Activated T-helper 1 cell treated with anti-CD3 and anti-CD28 coated beads, Interleukin-12 subunit alpha, Interleukin-12 subunit beta, Interleukin-2, Interleukin-4 antibody, amounts not matched to agents 30 ng/mL and 10 ng/mL and 1 ng/mL, durations not matched to agents 14 hours and 24 hours and 36 hours (primary cell): ENCODE measurements at places on chromosomes 1 and 21. TPM values are rescaled to one million over a fixed set of nuclear protein-coding genes. Genes with fewer than 3 reads are reported as not detected.

- peaks cover 32% of the 10 kb centered on the region for H3K4me1 ChIP-seq
- no peak overlapping the region for H3K4me3 ChIP-seq
- no peak for DNase-seq
- peaks cover 41% of the 10 kb centered on the region for H3K36me3 ChIP-seq
- H3K27me3 ChIP-seq = no peaks in the 10 kb centered on the region
- no peak overlapping the region for H3K27ac ChIP-seq
Measured at GRCh38 chr1:32332290-32333079, 3.5 kb downstream of the MARCKSL1 start.

- H3K27me3 ChIP-seq = no peaks in the 10 kb centered on the region
- no peaks in the 10 kb centered on the region for H3K36me3 ChIP-seq
- H3K4me1 ChIP-seq = no peaks in the 10 kb centered on the region
- no peak for DNase-seq
- no peak overlapping the region for H3K4me3 ChIP-seq
- no peak overlapping the region for H3K27ac ChIP-seq
Measured at GRCh38 chr1:157517016-157517415, 35.3 kb downstream of the FCRL5 start.

- H3K27ac ChIP-seq = no peak overlapping the region
- no peaks in the 10 kb centered on the region for H3K27me3 ChIP-seq
- no peaks in the 10 kb centered on the region for H3K4me1 ChIP-seq
- no peaks in the 10 kb centered on the region for H3K36me3 ChIP-seq
- no peak for DNase-seq
Measured at GRCh38 chr21:46125846-46126301, 28.0 kb downstream of the COL6A2 start.

FHL3 gene
- total RNA-seq = 32.5 and 35.7 TPM in 2 replicates

DNA sequence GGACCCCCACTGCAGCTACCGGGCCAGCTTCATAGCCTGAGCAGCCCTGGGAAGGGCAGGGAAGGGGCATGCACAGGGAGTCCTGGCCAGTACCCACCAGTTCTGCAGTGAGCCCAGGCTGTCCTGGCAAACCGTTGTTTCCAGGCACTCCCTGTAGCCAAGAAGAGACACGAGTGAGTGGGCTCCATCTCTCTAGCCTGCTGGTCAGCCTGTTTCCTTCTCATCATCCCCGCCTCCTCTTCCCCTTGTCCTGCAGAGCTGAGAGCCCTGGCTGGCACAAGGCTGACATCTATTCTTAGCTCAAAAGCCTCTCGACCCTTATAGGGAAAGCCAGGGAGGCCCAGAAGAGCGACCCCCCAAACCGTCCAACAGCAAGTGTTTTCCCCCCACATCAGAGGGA is 28.7 kb downstream of the COL16A1 start:
- no peak overlapping the region for H3K4me3 ChIP-seq
- no peaks in the 10 kb centered on the region for H3K36me3 ChIP-seq
- H3K27ac ChIP-seq = no peak overlapping the region

DNA sequence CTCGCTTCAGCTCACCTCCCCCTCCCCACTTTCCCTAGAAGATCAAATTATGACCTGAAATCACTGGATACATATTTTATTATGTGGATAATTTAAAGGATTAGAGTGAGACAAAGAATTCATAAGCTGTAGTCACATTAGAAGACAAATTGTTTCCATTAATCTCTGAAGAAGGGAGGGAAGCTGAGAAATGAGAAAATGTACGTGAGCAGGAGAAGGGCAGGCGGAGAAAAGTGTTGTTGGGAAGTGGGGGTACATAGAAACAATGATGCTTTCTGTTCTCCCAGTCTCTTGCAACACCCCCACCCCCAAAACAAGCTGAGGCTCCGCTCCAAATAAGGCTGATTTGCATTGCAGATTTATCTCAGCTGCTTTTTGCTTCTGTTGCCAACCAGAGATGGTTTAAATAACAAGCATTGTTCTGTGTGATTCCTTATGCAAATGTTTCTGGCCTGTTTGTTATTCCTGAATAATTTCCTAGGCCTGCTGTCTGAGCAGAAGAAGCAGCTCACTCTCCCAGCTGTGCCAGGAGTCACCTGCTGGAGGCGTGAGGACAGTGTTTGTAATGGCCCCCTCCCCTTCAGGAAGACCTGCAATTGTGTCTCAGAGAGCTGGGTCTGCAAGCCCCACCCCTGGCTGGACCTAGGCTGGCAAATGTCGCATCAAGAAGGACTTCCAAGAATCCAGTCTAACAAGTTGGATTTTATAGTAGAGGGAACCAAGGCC is 121.8 kb upstream of the TNR start:
- H3K36me3 ChIP-seq = no peaks in the 10 kb centered on the region
- no peak for DNase-seq
- no peaks in the 10 kb centered on the region for H3K27me3 ChIP-seq
- no peaks in the 10 kb centered on the region for H3K4me1 ChIP-seq
- H3K27ac ChIP-seq = no peak overlapping the region
- H3K4me3 ChIP-seq = no peak overlapping the region

- no peak for DNase-seq
- no peaks in the 10 kb centered on the region for H3K36me3 ChIP-seq
- H3K27me3 ChIP-seq = no peaks in the 10 kb centered on the region
- no peak overlapping the region for H3K27ac ChIP-seq
Measured at GRCh38 chr1:55535724-55536544, 320.8 kb upstream of the USP24 start.

DNA sequence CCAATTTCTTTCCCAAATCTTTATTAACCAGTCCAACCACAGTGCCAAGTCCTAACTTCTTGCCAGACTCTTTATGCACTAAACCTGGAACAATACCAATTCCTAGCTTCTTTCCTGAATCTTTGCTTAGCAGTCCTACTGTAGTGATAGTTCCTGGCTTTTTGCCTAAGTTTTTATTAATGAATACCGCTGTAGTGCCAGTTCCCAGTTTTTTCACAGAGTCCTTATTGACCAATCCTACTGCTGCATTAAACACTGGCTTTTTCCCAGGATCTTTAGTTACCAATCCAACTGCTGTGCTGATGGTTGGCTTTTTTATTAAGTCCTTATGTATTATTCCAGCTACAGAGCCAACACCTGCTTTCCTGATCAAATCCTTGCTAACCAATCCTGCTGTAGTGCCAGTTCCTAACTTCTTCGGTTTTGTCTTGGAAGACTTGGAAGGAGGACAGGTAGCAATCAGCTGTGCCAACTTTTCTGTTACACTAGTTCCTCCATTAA is 80.8 kb downstream of the ASH1L start:
- H3K27ac ChIP-seq = no peak overlapping the region
- DNase-seq = no peak

- no peaks in the 10 kb centered on the region for H3K4me1 ChIP-seq
- peaks cover 3% of the 10 kb centered on the region for H3K27me3 ChIP-seq
- DNase-seq = no peak
- H3K36me3 ChIP-seq = no peaks in the 10 kb centered on the region
- no peak overlapping the region for H3K4me3 ChIP-seq
Measured at GRCh38 chr1:2449636-2450454, 26.2 kb upstream of the PLCH2 start.
